ENCODE measurements at places on chromosomes 2 and 18. TPM values are rescaled to one million over a fixed set of nuclear protein-coding genes. Genes with fewer than 3 reads are reported as not detected.

The DSG4 gene
- not detected for total RNA-seq

The SERPINB7 gene
- not detected for total RNA-seq

The USP14 gene
- total RNA-seq = 31.3 TPM

The TLX2 gene
- not detected for total RNA-seq

The NGEF gene
- 12.2 TPM for total RNA-seq

The UGT1A5 gene
- not detected for total RNA-seq

The RAX gene
- 2.0 TPM for total RNA-seq

The ZNF514 gene
- 33.6 TPM for total RNA-seq

The GTF3C2 gene
- total RNA-seq = 40.9 TPM

All from cerebellum (tissue), 4 donors.